ENCODE measurements at places on chromosomes 5 and 9. TPM values are rescaled to one million over a fixed set of nuclear protein-coding genes. Genes with fewer than 3 reads are reported as not detected.

The SLC6A19 gene
- not detected for total RNA-seq

The RANBP3L gene
- total RNA-seq, result not detected

The CAVIN4 gene
- 0.53 TPM for total RNA-seq

The VLDLR gene
- total RNA-seq, result 26.9 TPM

The PCDHB14 gene
- 0.26 TPM for total RNA-seq

The FUT7 gene
- total RNA-seq, result not detected

The CDC20B gene
- total RNA-seq, result not detected

The TMEM215 gene
- not detected for total RNA-seq

The MCTP1 gene
- 26.0 TPM for total RNA-seq

The LCN1 gene
- total RNA-seq, result not detected

The AKNA gene
- 2.6 TPM for total RNA-seq

The GDA gene
- total RNA-seq, result 1.8 TPM

The COL5A1 gene
- total RNA-seq, result 0.90 TPM

All from bronchial epithelial cell (primary cell).